CMK (cell line): ENCODE measurements at places on chromosomes 12 and 14.

- DNase-seq: no peak
Observed at GRCh38 chr12:4441355-4442335, 4.0 kb downstream of the FGF6 start.

DNA sequence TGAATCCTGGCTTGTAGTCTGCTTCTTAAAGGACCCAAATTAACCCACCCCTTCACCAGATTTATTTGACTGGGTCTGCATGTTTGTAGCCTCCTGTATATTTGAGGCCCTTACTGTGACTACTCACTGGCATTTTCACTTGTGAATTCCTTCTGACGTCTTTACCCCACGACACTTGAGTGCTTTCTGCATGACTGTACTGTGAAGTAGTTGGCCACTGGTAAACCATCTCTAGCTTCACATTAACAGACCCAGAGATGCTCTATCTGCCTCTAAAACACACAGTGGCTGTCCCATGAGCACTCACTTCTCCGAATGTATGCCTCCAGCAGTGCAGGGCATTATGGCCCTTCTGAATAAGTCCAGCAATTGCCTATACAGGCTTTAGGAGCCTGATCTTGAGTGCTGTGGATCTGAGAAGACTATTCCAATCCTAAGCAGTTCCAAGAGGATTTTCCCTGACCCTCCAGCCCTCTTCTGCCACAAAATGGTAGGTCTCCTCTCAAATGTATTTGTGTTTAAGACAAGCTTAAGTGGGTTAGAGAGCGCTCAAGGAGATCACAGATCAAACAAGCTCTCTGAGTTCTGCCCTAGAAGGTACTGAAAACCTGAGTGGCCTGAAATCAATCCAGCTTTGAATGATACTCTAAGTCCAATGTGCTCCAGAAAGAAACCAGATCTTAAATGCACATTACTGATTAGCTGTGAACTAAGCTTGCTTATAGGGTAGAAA, 534.7 kb downstream of the RPS29 start:
- DNase-seq: no peak

DNA sequence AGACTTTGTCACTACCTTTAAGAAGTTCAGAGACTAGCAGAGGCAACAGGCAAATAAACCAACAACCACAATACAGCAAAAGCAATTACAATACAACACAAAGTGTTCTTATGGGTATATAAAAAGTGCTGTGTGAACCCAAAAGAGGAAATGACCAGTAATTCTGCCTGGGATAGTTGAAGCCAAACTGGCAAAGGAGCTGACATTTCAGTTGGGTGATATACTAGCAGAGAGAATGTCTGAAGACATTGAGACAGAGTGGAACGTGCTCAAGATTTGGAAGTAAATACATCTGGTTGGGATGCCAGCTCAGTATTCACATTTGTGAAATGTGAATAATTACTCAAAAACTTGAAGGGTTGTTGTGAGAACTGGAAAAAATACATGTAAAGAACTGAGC, 80.6 kb upstream of the GTF2A1 start:
- DNase-seq: no peak

DNA sequence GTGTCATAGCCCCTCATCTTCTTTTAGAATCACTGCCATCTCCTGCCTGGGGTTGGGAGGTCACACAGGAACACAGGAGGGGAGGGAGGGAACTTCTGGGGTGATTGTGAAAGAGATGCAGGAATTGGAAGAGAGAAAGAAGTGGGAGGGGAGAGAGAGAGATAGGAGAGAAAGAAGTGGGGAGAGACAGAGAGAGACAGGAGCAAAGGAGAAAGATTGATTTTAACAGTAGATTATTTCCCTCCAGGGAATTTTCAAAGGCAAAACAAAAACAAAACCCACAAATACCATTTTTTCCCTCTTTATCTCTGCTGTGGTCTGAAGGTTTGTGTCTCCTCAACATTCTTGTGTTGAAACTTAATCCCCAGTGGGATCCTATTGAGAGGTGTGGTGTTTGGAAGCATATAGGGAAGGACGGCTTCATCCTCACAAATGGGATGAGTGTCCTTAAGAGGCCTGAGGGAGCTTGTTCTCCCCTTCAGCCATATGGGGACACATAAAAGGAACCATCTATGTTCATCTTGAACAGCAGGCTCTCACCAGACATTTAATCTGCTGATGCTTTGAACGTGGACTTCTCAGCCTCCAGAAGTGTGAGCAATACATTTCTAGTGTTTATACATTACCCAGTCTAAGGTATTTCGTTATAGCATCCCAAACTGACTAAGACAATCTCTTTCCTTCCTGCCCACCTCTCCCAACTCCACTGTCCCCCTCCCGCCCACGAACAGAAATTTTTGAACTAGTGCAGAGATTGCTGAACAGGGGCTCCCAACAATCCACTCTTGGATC, 134.9 kb upstream of the MAX start:
- DNase-seq: no peak

DNA sequence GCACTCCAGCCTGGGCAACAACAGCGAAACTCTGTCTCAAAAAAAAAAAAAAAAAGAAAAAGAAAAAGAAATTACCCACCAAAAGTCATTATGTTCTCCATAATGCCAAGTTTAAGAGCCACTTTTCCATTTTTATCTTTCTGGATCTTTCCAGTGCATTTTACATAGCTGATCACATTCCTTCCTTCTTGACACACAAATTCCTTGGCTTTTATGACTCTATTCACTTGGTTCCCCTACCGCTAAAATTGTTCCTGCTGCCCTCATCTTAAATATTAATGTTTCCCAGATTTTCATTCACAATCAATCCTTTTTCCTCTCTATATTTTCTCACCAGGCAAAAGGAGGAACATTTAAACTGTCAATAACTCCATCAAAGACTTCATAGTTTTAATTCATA, 20.2 kb downstream of the KLHL28 start:
- no peak for DNase-seq

DNA sequence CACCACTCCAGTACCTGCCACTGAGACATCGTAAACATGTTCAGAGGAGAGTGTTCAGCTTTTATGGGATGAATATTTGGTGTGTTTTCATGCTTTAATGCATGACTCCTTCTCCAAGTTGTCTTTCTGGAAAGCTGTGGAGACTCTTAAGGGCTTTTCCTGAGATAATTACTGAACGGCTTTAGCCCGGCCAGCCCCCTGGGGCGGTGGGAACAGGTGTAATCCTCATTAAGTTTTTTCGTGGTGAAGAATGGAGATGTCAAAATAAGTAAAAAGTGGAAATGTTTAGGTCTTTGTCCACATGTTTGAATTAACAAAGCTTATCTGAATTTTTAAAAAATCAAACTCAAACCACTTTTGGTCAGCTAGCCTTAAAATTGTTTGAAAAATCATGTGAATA, 1.5 kb downstream of the SYNE2 start:
- no peak for DNase-seq

DNA sequence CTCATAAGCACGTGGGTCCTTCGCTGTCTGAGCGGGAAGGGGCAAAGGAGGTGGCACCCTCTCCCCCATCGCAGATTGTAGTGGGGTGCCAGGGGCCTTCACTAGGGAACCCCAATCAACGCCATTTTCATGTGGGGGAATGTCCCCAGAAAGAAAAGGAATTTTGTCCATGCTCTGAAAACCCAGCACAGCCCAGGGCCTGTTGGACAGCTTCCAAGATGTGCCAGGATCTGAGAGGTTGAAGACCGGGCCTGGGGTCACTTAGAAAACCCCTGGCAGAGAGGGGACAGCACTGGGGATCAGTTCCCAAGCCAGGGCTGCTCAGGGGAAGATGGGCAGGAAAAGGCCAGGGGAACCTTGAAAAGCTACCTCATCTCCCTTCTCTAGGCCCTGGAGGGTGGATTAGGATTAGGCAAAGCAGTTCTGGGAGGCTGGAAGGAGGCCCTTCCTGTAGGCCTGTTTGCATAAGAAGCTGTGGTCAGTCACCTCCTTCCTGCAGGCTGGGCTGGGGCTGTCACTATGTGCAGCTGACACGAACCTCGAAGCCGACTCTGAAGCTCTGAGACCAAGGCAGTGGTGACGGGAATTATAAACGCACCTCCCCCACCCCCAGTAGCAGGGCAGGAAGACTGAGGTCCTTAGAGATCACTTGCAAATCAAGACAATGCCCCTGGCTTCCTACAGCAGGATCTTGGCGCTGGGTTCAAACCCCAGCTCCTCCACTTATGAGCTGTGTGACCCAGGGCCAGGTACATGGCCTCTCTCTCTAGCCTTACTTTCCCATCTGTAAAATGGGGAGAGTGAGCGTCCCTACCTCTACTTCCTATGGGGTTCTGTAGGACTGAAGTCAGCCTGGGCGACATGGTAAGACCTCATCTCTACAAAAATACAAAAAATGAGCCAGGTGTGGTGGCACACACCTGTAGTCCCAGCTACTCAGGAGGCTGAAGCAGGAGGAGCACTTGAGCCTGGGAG, 29.0 kb downstream of the TESC start:
- DNase-seq: peak; percentile 96

- DNase-seq: no peak
Observed at GRCh38 chr12:41514021-41514777, 326.1 kb downstream of the PDZRN4 start.

DNA sequence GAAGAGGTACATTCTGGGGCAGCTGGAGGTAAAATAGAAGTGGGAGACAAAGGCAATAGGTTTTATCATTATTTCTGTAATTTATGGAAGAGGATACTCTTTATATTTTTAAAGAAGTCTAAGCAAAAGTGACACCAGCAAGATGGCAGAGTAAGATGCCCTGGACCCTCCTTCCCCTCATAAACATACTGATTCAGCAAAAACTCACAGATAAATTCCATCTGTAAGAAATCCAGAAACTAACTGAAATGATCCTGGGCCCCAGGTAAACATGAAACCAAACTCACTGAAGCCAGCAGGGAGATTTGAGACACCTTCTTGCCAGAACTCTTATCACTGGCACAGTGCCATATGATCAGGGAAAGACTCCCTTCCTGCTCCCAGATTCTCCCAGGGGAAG, 79.9 kb downstream of the GCH1 start:
- no peak for DNase-seq

DNA sequence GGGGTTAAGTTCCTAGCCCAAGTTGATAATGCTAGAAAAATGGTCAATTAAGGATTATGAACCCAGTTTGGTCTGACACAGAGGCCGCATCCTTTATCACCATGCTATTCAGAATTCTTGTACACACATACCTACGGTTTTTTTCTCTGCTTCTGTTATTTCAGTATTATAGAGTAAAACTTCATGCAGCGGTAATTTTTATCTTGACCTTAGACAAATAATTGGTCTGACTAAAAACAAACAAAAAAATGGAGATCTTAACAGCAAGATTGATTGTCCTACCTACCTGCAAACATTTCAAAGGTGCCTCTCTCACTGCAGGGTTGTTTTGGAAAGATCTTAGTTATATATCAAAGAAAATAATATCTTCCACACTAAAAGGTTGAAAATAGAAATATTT, 201.9 kb upstream of the PRICKLE1 start:
- no peak for DNase-seq

GRCh38 chr14:86673523-86673969, 1143.6 kb downstream of the FLRT2 start:
- no peak for DNase-seq

GRCh38 chr12:80935111-80935510, 2.6 kb downstream of the LIN7A start:
- no peak for DNase-seq

DNA sequence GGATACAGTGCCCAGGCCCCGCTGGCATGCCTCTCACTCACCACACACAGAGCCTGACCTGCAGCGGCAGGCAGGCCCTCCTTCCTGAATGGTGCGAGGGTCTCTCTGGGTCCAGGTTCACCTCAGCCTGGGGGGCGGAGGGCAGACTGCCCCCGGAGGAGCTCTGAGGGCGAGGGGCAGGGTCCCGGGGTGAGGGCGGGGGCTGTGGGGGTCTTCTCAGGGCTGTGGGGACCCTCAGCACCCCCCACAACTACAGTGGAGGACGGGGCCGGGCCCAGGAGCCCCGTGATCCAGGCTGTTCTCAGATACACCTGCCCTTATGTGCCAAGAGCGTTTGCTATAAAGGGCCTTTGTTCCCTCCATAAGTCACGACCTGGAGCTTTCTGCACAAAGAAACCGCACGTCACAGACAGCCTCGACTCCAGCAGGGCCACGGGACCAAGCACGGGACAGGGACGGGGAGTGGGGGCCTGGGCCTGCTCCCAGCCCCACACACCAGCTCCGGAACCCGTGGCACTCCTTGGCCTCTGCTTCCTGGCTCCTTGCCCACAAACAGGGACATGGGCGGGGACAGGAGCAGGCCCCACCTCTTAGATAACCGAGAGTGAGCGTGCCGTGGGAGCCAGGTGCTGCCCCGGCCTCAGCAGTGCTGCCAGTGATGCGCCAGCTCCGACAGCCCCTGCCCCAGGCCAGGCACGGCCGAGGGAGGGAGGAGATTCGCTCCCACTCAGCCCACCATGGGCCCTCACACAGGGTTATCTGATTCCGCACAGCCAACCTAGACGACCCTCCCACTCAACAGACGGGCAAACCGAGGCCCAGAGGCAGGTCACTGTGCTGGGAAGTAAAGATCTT, 101.9 kb downstream of the RFLNA start:
- DNase-seq: no peak

- DNase-seq: no peak
Observed at GRCh38 chr14:93007225-93007997, 84.5 kb downstream of the CHGA start.

DNA sequence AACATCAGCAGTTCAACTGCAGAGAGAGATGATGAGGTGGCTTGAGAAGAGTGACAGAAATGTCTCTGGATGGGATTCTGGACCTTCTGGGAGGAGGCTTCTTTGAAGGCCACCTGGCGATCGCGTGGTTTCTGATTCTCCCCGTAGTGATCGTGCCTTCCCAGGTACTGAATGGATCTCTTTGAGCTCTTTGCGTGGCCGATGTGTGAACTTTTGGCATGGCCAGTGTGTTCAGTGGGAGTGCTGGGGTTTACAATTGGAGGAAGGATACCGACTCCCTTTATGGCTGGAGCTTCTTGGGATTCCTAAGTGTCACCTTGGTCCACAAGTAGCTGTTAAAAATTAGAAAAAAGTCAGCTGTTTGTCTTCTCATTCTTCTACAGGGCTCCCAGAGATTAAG, 374.7 kb downstream of the C12orf75 start:
- no peak for DNase-seq

DNA sequence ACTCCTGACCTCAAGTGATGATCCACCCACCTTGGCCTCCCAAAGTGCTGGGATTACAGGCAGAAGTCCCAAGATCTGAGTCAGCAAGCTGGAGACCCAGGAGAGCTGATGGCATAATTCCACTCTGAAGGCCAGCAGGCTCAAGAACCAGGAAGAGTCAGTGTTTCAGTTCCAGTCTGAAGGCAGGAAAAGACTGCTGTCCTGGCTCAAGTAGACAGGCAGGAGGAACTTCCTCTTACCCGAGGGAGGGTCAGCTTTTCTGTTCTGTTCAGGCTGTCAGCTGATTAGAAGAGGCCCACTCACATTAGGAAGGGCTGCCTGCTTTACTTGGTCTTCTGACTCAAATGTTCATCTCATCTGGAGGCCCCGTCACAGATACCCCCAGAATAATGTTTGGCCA, 206.0 kb upstream of the MYL2 start:
- DNase-seq: peak; percentile 17

DNA sequence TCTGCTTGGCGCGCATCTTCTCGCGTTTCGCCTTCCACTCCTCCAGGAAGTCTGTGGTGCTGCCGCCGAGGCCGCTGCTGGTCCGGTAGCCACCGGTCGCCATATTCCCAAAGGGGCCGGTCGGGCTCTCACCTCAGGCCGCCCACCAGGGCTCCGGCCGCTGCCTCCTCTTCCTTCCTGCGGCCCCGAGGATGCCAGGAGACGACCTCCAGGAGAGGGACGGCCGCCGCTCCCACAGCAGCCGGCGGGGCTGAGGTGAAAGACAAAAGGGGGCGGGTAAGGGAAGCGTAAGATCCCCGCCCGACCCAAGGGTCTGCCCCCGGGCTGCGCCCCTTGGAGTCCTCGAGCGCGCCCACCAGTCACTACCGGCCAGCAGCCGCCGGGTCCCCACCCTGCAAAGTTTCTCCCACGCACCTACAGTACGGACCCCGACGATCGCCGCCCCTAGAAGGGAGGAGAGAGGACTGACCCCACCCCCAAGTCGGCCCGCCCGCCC, 574 bp downstream of the PAWR start:
- no peak for DNase-seq
